ENCODE measurements at places on chromosomes 5 and 9. TPM values are rescaled to one million over a fixed set of nuclear protein-coding genes. Genes with fewer than 3 reads are reported as not detected.

TMEFF1 gene
- total RNA-seq: 1.4 TPM

TMEM250 gene
- 19.2 TPM for total RNA-seq

DNA sequence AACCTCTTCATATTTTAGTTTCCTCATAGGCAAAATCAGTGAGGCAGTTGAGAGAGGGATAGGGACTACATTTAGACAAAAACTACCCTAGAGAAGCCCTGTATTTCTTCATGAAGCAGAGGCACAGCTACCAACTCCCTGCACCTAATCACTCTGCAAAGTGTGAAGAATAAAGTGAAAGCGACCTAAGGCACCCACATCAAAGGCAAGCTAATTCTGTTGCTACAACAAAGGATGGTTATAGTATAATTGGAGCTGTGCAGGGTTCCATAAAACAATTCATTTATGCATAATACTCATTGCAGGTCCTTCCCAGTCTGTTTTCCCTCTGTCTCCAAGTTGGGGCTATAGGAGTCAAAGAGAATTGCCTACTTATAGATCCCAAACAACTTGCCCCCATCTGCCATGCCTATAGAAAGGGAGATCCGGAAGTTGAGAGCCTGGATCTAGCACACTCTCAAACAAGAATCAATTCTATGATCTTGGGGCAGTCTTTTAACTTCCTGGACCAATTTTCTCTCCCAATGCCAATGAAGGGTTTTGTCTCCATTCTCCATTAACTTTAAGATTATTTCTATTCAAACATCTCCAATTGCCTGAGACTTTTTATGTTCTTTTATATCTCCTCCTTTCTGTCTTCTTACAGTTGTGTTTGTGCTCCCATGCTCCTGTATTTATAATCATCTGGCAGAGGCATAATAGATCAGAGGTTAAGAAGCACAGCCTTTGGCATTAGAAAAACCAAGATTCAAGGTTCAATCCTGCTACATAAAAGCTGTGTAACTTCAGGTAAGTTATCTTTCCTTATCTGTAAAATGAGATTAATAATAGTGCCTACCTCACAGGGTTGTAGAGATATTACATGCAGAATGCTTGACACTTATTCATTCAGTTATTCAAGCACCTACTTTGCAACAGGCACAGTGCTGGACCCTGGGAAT lies 56.0 kb upstream of the PTGER4 start:
- no peak overlapping the region for H3K27ac ChIP-seq
- H3K4me3 ChIP-seq: no peak overlapping the region
- peaks cover 11% of the 10 kb centered on the region for H3K4me1 ChIP-seq
- H3K27me3 ChIP-seq: no peaks in the 10 kb centered on the region

GRCh38 chr9:37967014-37967760 lies 63.3 kb upstream of the SLC25A51 start:
- H3K27ac ChIP-seq: no peak overlapping the region
- no peak overlapping the region for H3K4me3 ChIP-seq
- H3K27me3 ChIP-seq: no peaks in the 10 kb centered on the region
- H3K36me3 ChIP-seq: no peaks in the 10 kb centered on the region
- no peak for DNase-seq

DNA sequence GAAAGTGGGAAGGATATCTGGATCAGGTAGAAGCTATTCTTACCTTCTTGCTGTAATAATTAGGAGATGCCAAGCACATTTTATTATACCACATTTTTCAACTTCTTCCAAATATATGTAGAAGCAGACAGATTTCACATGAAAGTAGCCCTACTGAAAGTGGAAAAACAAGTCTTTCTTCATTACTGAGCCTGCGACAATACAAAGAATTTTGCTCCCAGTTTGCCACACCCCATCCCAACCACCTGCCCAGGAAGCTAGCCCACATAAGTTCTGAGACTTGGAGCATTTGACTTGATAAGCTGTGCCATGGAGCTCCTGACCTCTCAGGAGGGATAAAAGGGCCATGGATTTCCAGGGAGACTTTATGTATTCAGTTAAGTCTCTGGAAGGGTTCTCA lies 249.1 kb upstream of the ADCY2 start:
- no peaks in the 10 kb centered on the region for H3K27me3 ChIP-seq
- H3K36me3 ChIP-seq: no peaks in the 10 kb centered on the region
- H3K4me1 ChIP-seq: no peaks in the 10 kb centered on the region
- no peak for DNase-seq

DNA sequence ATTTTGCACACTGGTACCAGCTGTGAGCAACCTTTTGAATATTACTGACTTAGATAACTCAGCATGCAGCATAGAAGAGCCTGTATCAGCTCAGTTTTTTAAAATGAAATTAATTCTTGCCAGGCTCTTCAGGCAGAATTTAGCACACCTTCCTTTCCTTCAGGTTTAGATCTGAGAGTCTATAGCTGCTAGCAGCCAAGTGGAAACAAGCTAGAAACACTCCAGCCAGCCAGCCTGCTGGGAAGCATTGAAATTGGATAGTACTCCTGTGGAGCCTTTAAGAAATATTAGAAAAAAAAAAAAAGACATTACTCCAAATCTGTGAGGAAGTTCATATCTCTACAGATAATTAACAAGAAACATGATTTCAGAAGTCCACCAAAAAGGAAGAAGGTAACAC lies 812.2 kb downstream of the DTWD2 start:
- DNase-seq: no peak
- H3K27ac ChIP-seq: no peak overlapping the region
- no peaks in the 10 kb centered on the region for H3K36me3 ChIP-seq
- no peaks in the 10 kb centered on the region for H3K4me1 ChIP-seq
- H3K4me3 ChIP-seq: no peak overlapping the region
- no peaks in the 10 kb centered on the region for H3K27me3 ChIP-seq

DNA sequence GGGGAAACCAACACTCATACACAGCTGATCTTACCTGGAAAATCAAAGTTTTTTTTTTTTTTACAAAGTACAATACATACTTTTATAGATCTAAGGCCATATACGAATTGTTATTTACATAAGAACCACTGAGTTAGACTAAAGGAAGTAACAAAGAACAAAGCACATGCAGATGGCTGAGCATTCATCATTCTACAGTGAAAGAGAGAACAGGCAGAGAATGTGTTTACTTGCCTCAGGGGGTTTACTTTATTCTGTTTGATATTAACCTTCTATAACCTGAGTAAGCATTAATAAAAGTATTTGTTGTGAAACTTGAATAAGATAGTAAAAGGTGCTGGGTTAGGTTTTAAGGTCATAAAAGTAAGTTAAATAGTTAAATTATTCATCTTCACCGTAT lies 54.7 kb downstream of the SLC38A9 start:
- H3K4me3 ChIP-seq: no peak overlapping the region
- no peaks in the 10 kb centered on the region for H3K27me3 ChIP-seq
- no peak for DNase-seq
- H3K36me3 ChIP-seq: no peaks in the 10 kb centered on the region
- H3K4me1 ChIP-seq: no peaks in the 10 kb centered on the region
- H3K27ac ChIP-seq: no peak overlapping the region

Data from thymus (tissue), 14 donors.